ENCODE measurements at places on chromosomes 4 and X.

DNA sequence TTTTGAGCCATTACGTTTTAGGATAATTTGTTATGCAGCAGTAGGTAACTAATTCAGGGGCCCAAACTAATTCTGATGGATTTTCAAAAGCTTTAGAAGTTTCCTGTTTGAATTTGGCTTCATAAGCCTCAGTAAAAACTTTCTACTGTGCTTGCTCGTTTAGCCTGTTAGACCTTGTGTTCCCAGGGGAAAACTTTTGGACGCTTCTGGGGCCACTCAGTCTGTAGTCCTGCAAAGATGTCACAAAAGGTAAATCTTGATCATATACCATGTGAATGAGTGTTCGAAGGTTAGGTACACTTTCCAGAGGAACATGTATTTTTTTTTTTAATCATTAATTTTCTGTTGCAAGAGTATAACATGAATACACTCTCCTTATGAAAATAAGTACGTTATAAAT lies 70.7 kb downstream of the SUPT20HL2 start:
- no peak for DNase-seq

DNA sequence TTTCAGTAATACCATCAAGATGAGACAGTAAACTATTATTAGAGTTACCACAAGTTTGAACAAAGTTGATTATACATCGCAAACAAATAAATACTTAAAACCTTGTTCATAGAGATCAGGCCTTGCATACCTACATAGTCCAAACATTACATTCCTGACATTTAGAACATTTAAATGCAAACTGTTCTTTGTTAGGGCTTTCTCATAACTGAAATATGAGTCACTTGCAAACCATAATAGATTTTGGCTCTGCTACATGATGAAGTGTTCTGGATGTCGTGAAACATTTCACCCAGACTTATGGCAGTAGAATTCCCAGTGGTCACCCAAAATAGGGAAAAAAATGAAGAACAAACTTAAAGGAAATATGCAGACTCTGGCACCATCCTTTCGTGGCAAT lies 75.0 kb downstream of the FAT4 start:
- no peak for DNase-seq

DNA sequence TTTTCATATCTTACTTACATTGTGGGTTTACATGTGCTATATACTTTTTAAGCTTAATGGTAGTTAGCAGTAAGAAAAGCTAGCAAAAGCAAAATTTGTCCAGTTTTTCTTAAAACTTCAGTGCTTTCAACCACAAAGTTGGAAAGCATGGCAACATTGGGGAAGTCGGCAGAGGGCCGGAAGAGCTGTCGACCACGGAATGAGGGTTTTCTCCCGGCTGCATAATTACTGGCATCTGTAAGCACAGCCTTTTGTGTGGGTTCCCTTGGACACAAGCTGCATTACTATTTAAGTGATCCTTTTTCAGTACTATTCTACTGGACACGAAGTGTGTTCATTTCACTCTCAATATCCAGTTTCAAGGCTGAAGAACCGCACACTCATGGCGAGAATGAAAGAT lies 560.4 kb downstream of the ANKRD50 start:
- no peak for DNase-seq

GRCh38 chr4:53043055-53043454 lies 180.9 kb downstream of the RASL11B start:
- DNase-seq: no peak

DNA sequence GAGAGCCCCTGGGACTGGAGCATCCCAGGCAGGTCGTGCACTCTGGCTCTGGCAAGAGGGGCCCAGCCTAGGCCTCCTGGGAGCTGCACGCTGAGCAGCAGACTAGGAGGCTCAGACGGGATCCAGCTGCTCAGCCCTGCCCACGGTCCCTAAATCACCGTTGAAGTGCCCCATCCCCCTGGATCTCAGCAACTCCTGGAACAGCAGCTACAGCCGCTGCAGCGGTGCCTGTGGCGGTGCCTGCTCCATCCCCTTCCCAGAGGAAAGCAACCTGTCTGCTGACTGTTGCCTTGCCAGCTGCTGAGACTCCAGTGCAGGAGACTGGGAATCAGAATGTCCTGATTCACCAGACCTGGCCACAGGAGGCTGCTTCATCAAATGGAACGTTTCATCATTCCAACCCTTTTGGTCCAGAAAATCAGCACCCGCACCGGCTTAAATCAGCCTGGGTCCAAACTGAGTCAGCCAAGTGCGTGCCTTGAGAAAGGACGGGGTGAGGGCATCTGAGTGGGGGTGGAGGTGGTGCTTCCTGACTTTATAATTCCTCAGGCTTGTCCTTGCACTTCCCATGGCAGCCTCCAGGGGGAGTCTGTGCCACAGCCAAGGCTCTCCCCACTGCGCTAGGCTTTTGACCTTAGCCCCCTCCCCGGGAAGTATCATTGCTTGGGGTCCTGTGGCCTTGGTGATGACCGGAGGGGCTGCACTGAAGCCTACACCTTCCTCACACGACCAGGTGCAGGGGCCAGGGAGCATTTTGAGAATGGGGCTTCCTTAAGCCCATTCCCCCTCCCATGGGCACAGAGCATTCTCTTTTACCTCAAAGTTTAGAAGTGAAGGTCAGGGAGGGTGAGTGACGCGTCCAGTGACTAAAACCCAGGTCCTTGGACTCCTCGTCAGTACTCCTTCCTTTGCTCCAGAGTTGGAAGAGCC lies 6.5 kb downstream of the ZNF185 start:
- DNase-seq: peak; percentile 23

GRCh38 chrX:96929036-96929435 lies 45.3 kb downstream of the RPA4 start:
- no peak for DNase-seq

- no peak for DNase-seq
Measured at GRCh38 chr4:24924309-24924781, 11.5 kb upstream of the CCDC149 start.

DNA sequence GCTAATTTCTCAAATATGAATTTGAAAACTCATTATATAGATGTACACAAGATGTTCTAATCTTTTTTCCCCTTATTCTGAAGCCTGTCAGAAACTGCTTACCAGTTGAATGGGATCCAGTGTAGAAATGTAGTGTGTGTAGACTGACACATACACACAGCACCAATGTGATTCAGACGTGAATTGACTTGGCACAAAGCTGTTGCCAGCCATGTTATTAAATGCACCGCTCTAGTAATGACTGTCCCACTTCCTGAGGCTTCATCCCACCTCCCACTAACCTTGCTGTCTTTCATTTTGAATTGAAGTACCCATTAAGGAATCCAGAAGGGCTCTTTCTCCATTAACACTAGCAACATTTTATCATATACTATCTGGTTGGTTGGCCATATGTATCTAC lies 146.6 kb downstream of the PPA2 start:
- DNase-seq: no peak

- peak; percentile 46 for DNase-seq
Measured at GRCh38 chrX:9885150-9885549, 82.0 kb upstream of the CLDN34 start.

DNA sequence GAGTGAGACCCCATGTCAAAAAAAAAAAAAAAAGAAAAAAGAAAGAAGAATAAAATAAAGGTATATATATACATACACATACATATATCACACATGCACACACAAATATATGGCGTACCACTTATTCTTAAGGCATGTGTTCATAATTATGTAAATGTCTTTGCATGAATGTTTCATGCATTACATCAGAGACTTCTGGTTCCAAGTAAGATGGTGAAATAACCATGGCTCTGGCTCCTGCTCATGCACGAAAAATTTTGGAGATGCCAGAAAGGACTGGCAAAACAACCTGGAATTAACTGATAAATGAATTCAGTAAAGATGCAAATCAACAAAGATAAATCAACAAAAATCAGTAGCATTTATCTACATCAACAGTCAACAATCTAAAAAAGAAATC lies 19.7 kb upstream of the FHIP1A start:
- no peak for DNase-seq

DNA sequence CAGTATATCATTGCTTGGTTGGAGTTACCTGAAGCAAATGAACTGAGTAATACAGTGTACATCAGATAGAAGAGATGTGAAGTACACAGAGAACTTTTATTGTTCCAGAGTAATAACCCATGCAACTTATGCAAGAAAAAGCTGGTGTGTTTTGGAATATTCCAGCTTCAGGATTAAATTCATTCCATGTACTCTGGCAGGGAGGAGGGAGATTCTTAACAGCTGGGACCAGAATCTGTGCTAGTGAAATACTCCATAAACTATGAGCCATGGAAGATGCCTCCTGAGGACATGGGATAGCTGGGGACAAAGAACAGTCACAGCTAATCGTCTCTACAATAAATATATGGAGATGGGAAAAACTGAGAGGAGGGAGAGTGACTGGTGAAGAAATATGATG lies 101.6 kb upstream of the OTUD4 start:
- no peak for DNase-seq

Data from stimulated activated CD4-positive, alpha-beta T cell treated with anti-CD3 and anti-CD28 coated beads, Interleukin-4, amount 100 ng/mL, for 4 hours (primary cell).